ENCODE measurements at places on chromosomes 2 and 18.
A peak's percentile ranks its signal among the peaks of the same experiment; 100 is the strongest.

DNA sequence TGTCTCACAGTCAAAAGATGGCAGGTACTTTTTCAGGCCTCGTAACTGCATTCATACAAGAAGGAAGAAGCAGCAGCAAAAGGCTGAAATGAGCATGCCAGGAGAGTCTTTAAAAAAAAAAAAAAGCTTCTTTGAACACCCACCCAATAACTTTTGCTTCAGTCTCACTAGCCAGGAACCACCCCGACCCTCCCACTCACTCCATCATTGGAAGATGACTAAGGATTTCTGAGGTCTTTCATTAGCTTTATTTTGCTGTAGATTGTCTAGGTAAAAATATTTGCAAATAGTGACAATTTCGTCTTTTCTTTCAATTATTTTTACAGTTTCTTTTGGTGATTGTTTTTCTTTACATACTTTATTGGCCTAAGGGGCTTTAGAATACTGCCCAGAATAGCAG is 37.9 kb downstream of the RBBP8 start:
- no peak for DNase-seq

DNA sequence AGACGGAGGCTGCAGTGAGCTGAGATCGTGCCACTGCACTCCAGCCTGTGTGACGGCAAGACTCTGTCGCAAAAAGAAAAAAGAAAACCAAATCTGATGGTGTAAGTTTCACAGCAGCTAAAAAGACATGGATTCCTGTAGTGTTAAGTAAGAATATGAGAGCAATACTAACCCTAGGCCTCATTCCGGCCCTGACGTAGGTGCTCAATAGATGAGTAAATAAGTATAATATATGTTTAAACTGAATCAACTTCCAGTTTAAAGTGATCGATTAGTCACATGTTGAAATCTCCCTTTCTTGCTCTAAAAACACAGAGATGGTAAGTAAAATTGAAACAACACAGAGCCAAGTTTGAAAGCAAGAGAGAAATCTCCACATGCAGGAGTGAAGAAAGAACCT is 8.0 kb downstream of the ME2 start:
- DNase-seq = no peak

GRCh38 chr18:68177807-68178702 is 536.9 kb downstream of the TMX3 start:
- no peak for DNase-seq

DNA sequence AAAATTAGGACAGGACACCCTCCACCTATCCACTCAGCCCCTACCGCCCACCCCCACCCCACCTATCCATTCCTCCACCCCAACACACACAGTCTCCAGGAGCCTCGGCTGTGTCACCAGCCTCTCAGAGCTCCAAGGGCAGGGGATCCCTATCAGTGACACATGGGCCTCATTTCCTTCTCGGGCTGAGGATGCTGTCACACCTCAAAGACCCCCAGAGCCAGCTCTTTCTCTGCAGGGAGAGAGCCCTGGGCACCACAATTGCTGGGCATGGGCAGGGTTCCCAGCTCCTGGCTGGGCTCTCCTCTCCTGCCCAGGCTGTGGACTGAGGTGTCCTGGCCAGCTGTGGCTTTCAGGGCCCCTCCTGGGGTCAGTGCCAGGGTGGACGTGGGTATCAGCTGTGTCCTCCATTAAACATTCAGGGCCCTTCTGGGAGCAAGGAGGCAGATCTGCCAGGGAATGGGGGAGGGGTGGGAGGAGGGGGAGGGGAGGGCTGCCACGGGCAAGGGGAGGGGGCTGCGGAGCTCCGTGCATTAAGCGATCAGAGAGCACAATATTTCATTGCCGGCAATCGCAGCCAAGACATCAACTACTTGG is 14.3 kb upstream of the ECEL1 start:
- no peak for DNase-seq

GRCh38 chr2:164917296-164917903 is 37.9 kb downstream of the SLC38A11 start:
- no peak for DNase-seq

DNA sequence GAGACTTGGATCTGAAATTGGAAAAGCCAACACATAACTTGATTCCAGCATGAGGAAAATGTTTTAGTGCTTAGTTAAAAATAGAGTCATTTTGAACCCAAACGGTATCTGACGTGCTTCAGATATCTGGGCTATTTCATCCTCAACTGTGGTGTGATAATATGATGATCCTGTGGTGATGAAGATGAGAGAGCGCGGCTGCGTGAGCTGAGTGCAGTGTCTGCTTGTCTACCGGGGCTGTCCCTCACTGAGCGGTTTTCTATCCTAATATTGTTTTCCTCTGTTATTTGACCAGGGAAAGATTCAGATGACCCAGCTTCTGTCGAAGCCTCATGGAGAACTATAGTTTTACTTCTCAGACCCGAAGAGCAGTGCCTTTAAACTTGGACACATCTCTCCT is 5.8 kb downstream of the TWIST2 start:
- DNase-seq = no peak

GRCh38 chr2:88658881-88659537 is 31.7 kb upstream of the EIF2AK3 start:
- DNase-seq = no peak

DNA sequence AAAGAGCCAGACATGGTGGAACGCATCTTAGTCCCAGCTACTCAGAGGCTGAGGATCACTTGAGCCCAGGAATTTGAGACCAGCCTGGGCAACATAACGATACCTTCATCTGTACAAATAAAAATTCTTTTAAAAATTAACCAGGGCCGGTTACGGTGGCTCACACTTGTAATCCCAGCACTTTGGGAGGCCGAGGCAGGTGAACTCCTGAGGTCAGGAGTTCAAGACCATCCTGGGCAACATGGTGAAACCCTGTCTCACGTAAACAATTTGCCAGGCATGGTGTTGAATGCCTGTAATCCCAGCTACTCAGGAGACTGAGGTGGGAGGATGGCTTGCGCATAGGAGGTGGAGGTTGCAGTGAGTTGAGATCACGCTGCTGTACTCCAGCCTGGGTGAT is 25.8 kb upstream of the KCNG3 start:
- DNase-seq = no peak

GRCh38 chr2:128513961-128514283 is 195.3 kb upstream of the HS6ST1 start:
- DNase-seq = peak; percentile 23

GRCh38 chr2:200649724-200650123 is 63.9 kb downstream of the AOX1 start:
- no peak for DNase-seq

DNA sequence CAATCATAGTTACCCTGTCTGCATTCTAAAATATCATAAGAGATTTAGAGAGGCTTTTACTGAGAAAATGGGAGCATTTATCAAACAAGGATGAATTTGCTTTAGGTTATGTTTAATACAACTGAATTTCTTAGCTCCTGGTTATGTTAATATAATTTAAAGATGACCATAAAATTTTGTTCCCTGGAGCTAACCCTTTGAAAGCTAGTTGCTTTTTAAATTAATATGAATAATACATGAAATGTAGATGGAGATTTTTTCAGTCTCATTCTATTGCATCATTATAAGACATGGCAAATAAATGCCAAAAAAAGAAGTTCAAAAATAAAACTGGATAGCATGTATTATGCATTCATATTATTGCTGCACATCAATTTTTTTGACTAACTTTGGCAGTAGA is 344.1 kb upstream of the NXPH2 start:
- DNase-seq = no peak

- no peak for DNase-seq
Observed at GRCh38 chr2:175039031-175039430, 33.9 kb upstream of the CHN1 start.

DNA sequence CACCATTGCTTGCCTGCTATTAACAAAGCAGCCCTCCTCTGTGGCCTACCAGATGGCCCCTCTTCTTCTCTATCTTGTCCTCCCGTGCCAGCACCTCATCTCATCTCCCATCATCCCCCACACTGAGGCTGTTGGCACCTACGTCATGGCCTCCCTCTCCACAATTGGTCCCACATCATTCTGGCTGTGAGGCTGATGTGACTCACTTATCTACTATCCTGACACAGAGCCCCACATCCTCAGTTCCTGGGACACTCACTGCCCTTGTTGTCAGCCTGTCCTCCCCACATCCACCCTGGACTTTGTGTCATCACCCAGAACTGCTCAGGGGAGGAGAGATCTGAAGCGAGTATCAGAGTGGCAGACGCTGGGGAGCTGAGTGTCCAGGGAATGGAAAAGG is 102.9 kb downstream of the MRO start:
- DNase-seq = no peak

DNA sequence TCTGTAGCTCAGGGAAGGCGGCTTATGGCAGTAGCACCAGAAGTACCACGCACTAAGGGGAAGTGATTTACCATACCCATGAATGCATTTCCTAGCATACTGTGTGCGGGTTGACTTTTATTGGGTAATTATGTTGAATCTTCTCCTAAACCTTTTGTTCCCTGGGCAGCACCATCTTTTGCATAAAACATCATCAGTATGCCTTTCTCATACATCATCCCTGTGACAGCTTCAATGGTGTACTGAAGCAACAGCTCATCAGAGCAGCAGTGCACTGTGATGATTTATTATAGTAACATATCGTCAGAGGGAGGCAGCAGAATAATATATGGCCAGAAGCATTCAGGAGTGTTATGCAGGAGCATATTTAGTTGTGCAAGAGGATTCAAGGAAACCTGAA is 204.9 kb downstream of the CDH7 start:
- no peak for DNase-seq

- DNase-seq = no peak
Observed at GRCh38 chr2:47935071-47935470, 28.8 kb upstream of the FBXO11 start.

DNA sequence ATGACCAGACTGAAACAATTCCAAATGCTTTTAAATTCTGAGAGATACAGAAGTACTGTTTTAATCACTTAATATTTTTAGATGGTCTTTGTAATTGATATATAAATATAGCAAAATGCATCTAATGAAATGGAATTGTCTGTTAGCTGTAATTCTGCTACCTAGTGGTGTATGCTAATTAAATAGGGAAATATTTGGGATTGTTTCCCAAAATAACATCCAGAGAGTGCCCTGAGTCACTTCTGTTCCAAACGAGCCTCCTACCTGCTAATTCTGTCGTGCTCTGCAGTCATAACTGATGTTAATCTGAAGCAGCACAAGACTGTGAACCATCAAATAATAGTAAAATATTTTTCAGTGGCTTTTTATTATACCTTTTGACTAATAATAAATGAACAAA is 71.4 kb upstream of the NOSTRIN start:
- DNase-seq = no peak

GRCh38 chr2:11688222-11689069 is 18.5 kb upstream of the NTSR2 start:
- peak; percentile 66 for DNase-seq

GRCh38 chr2:75007819-75008218 is 49.4 kb downstream of the POLE4 start:
- no peak for DNase-seq

DNA sequence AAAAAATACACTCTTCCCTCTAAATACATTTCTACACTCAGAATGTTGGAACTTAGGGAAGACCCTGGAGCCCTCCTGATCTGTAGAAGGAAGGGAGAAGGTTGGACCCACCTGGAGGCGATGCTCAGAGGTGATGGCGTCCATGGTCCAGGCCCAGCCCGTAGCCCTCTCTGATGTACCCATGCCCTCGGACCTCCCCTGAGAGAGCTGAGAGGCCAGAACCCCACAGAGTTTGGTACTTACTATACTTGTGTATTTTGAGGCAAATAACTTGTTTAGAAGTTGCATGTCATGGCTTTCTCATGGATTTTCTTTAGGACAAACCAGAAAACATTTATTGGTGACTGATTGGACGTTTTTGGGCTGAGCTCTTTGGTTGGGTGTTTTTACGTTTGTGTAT is 10.5 kb downstream of the CTDP1 start:
- DNase-seq = no peak

DNA sequence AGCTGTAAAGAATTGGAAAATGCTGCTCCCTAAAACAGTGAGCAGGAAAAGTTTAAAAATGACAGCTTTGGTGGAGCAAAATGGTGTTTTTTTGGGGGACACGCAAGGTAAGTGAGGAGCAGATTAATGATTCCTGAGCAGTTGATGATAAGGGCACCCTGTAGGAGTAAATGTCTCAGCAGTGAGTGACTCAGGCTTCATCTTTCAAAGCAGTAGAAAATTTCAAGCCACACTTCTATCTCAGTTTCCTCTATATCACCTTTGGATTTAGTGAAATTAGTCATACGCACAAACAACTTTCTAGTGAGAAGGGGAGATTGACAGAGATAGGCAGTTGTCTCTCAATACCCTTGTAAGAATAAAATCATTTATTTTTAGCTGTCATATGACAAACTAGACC is 709.0 kb upstream of the FAM98A start:
- no peak for DNase-seq

DNA sequence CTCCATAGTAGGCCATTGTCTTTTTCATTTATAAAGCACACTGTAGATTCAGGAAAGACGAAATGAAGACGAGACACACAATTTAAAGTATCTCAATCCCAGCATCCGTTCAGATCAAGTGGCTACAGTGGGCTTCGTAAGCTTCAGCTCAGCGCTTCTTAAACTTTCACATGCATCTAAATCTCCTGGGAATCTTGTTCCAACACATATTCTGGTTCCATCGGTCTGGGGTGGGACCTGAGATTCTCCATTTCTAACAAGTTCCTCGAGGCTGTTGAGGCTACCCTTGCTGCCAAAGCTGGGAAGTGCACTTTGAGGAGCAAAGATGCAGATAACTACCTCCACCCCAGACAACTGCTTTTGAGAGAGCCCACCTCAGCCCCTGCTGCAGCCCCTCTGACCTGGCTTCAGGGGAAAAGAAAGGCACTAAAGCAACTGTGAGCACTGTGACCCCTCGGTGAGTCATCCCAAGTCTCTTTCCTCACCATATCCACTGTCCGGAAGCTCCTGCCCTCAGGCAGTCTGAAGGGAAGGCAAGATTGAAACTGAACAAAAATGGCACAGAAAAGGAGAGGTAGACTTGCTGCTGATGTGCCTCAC is 201.1 kb upstream of the FBXO11 start:
- no peak for DNase-seq

GRCh38 chr2:71646028-71646427 is 192.7 kb downstream of the DYSF start:
- no peak for DNase-seq

DNA sequence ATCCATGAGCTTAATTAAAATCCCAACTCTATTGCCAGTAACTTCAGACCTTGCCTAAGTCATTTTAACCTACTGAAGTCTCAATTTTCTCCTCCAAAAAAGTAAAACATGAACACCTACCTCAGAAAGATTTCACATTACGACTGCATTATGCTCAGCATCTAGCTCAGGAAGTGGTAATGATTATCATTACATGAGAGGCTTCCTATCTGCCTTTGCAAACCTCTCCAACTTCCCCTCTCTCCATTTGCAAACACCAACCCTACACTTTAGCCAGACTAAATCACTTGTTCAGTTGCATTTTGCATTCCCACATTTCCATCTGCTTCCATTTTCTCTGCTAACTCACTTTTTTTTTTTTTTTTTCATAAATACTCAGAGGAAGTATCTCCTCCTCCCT is 6.8 kb downstream of the SLC38A11 start:
- no peak for DNase-seq

Measured in T-cell (primary cell).